Smooth muscle cell of bladder (primary cell): ENCODE measurements at places on chromosomes 3 and 15. TPM values are rescaled to one million over a fixed set of nuclear protein-coding genes. Genes with fewer than 3 reads are reported as not detected.

The CEP19 gene
- 4.3 TPM in 2 replicates for total RNA-seq

The PLA2G4E gene
- not detected in 2 replicates for total RNA-seq

The GREM1 gene
- total RNA-seq, result 307 and 558 TPM in 2 replicates

The SPTSSB gene
- total RNA-seq, result not detected in 2 replicates

The BTLA gene
- under 0.01 TPM in 1 of 2 replicates, not detected in the other for total RNA-seq

The ATP13A5 gene
- not detected in 2 replicates for total RNA-seq

The ANKDD1A gene
- total RNA-seq, result 3.3 and 6.2 TPM in 2 replicates

The PPIB gene
- total RNA-seq, result 1,545 and 1,681 TPM in 2 replicates

The TMEM212 gene
- not detected in 2 replicates for total RNA-seq

The ZNF717 gene
- 18.8 and 19.5 TPM in 2 replicates for total RNA-seq

The CFAP92 gene
- 0.09 and 1.1 TPM in 2 replicates for total RNA-seq

The CORO2B gene
- total RNA-seq, result 4.3 and 5.3 TPM in 2 replicates

The GOLGA6B gene
- 0.09 TPM in 1 of 2 replicates, not detected in the other for total RNA-seq

The DNAH12 gene
- total RNA-seq, result under 0.01 and 0.18 TPM in 2 replicates

The PEX5L gene
- under 0.01 and 0.28 TPM in 2 replicates for total RNA-seq

The DISP2 gene
- under 0.01 and 0.09 TPM in 2 replicates for total RNA-seq

The SLC28A2 gene
- total RNA-seq, result under 0.01 TPM in 1 of 2 replicates, not detected in the other

The ARPP19 gene
- 43.0 and 57.3 TPM in 2 replicates for total RNA-seq

The SMCO1 gene
- not detected in 2 replicates for total RNA-seq

The OIP5 gene
- 0.43 and 0.74 TPM in 2 replicates for total RNA-seq

The PPP1R14D gene
- total RNA-seq, result not detected in 2 replicates

The CELF6 gene
- under 0.01 and 0.18 TPM in 2 replicates for total RNA-seq

The VGLL3 gene
- 29.3 and 33.4 TPM in 2 replicates for total RNA-seq

The C3orf85 gene
- total RNA-seq, result not detected in 2 replicates
